Right atrium auricular region (tissue), 2 donors: ENCODE measurements at places on chromosomes 5 and 9.

- peak overlapping the region; percentile 72 for H3K4me3 ChIP-seq
- peaks cover 30% of the 10 kb centered on the region for H3K4me1 ChIP-seq
- no peak for DNase-seq
- no peaks in the 10 kb centered on the region for H3K27me3 ChIP-seq
Measured at GRCh38 chr5:93580063-93580926, 724 bp downstream of the NR2F1-AS1 start.

DNA sequence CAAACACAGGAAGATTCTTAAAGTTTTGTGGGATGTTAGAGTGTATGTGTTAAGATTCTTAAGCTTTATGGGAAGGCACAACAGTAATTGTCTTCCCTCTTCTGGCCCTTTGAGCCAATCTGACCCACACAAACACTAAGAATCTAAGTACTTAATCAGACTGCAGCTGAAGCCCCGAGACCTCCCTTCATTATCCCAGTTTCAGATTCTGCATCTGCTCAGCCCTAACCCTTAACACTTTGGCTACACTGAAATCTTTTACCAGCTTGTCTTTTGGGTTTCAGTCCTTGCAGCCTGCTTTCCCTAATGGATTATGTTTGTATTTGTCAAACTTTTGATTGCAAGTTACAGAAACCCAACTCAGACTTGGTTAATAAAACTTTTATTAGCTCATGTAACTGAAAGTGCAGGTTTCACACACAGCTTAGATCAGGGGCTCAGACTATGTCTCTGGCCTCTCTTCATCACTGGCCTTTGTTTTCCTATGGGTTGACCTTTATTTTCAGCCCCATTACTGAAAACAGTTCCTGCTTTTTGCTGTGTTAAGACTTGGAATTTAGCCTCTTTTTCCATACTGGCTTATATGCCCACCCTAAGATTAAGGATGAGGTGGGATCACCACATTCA lies 71.5 kb downstream of the COX7C start:
- no peak overlapping the region for H3K27ac ChIP-seq
- no peaks in the 10 kb centered on the region for H3K36me3 ChIP-seq
- H3K27me3 ChIP-seq = no peaks in the 10 kb centered on the region
- DNase-seq = no peak
- no peak overlapping the region for H3K4me3 ChIP-seq

DNA sequence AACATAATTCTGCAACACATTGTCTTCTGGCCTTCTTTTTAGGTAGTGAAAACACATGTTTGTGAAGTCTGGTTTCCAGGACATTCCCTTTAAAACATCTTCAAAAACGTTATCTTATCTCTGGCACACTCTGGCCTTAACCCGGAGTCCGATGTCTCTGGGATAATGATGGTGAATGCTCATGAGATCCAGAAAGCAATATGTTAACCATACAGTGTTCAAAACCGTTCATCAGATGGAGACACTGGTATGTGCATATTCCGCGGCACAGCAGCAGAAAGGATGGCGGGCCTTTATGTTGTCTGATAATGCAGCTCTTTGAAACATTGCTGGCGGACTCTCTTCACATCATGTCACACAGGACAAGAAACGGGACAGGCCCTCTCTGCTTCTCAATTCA lies 605.2 kb downstream of the CCDC171 start:
- H3K27me3 ChIP-seq = no peaks in the 10 kb centered on the region
- H3K4me3 ChIP-seq = no peak overlapping the region
- no peaks in the 10 kb centered on the region for H3K36me3 ChIP-seq

- no peak overlapping the region for H3K4me3 ChIP-seq
- peak overlapping the region; percentile 54 for H3K27ac ChIP-seq
- DNase-seq = no peak
- H3K4me1 ChIP-seq = peaks cover 41% of the 10 kb centered on the region
- no peaks in the 10 kb centered on the region for H3K27me3 ChIP-seq
- no peaks in the 10 kb centered on the region for H3K36me3 ChIP-seq
Measured at GRCh38 chr9:69207503-69207902, 33.4 kb downstream of the TJP2 start.

DNA sequence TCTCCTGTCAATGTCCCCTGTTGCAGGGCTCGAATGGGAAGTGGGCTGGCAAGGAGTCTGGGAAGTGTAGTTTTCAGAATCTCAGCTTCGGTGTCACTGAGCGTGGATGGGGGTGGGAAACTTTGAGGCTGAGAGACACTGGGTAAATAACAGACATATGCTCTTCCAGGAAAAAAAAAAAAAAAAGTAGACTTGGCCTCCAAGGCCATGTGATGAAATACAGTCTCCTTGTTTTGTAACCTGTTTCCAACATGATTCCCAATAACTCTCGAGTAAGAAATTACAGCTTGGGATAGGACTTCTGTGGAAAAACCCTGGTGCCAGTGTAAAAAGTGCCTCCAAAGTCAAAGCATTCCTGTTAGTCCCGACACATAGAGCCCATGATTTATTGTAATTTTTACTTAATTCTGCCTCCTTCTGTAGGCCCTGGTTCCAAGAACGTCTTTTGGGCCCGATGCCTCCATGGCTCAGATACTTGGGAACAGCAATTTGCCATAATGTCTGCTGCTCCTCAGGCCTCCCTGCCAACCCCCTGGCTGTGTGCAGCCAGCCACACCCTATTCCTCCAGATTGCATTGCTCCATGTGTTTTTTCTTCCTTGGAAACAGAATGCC lies 119.5 kb upstream of the TNC start:
- H3K4me1 ChIP-seq = no peaks in the 10 kb centered on the region
- no peaks in the 10 kb centered on the region for H3K27me3 ChIP-seq
- peak overlapping the region; percentile 37 for H3K27ac ChIP-seq
- DNase-seq = peak; percentile 67

GRCh38 chr5:6003040-6003825 lies 375.1 kb downstream of the MED10 start:
- no peaks in the 10 kb centered on the region for H3K4me1 ChIP-seq
- H3K36me3 ChIP-seq = no peaks in the 10 kb centered on the region
- DNase-seq = no peak

- no peak overlapping the region for H3K4me3 ChIP-seq
- no peaks in the 10 kb centered on the region for H3K4me1 ChIP-seq
- no peaks in the 10 kb centered on the region for H3K27me3 ChIP-seq
- H3K36me3 ChIP-seq = no peaks in the 10 kb centered on the region
- DNase-seq = no peak
Measured at GRCh38 chr5:56229111-56229510, 4.0 kb downstream of the ANKRD55 start.

DNA sequence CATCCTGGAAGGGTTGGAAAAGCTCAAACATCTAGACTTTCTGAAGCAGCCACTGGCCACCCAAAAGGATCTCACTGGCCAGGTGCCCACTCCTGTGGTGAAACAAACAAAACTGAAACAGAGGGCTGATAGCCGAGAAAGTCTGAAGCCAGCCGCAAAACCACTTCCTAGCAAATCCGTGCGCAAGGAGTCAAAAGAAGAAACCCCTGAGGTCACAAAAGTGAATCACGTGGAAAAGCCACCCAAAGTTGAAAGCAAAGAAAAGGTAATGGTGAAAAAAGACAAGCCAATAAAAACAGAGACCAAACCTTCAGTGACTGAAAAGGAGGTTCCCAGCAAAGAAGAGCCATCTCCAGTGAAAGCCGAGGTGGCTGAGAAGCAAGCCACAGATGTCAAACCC lies 87.6 kb downstream of the MAP1B start:
- H3K36me3 ChIP-seq = peaks cover 66% of the 10 kb centered on the region
- H3K27me3 ChIP-seq = no peaks in the 10 kb centered on the region
- H3K4me1 ChIP-seq = peaks cover 18% of the 10 kb centered on the region
- no peak overlapping the region for H3K4me3 ChIP-seq
- no peak for DNase-seq

DNA sequence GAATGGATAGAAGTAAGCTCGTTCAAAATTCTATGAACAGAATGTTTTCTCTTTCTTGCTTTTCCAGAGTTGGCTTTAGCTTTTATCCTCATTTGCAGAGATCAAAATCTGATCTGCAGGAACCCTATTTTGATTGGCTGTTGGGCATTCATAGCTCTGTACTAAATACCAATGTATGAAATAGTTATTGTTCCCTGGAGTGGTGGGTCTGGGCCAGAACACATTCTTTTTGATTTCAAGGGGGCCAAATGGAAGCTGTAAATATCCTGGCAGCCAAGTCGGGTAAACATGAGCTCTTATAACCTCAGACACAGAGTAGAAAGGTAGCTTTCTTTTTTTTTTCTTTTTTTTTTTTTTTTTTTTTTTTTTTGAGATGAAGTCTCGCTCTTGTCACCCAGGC lies 241.5 kb downstream of the PDZD2 start:
- no peaks in the 10 kb centered on the region for H3K36me3 ChIP-seq
- H3K4me1 ChIP-seq = no peaks in the 10 kb centered on the region
- H3K27ac ChIP-seq = no peak overlapping the region
- H3K27me3 ChIP-seq = no peaks in the 10 kb centered on the region

DNA sequence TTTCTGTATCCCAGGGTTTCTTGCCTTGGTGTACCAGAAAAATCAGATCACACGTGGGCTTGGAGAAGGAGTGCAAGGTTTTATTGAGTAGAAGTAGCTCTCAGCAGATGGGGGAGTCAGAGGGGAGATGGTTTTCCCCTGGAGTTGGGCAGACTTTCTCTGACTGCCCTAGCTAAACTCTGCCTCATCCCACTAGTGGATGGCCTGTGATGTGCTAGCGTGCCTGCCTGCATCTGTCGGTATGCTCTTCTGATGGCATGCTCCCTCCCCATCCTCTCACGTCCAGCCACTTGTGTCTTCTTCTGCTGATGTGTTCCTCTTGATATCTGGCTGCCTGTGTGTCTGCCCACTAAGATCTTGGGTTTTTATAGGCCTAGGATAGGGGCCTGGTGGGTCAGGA lies 616.1 kb upstream of the RGMB start:
- no peak overlapping the region for H3K27ac ChIP-seq
- no peaks in the 10 kb centered on the region for H3K36me3 ChIP-seq
- H3K4me1 ChIP-seq = no peaks in the 10 kb centered on the region
